ENCODE measurements at places on chromosomes 1 and 21. TPM values are rescaled to one million over a fixed set of nuclear protein-coding genes. Genes with fewer than 3 reads are reported as not detected.

TLCD4 gene
- 2.5 TPM for total RNA-seq

WDR64 gene
- total RNA-seq = not detected

DNA sequence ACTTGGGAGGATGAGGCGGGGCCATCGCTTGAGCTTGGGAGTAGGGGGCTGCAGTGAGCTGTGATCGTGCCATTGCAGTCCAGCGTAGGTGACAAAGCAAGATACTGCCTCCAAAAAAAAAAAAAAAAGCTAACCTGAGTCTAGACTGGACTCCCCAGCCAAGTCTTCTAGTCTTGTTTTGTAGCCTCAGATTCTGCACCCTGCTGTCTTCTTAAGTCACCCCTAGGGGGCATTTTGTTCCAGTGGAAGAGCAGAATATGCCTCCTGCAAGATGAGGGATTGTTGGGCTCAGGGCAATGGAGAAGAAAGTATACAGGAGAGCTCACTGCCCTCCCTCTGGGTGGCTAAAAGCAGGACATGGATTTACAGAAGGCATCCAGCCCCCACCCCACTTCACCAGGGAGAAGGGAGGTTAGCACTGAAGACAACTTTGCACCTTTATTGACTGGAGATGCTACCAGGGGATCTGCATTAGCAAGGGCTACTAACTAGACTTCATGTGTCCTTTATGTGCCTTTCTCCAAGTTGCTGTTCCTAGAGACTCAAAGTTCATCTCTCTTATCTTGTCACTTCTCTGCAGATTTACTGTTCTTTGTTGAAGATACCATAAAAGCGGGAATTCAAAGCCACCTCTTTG is 15.3 kb upstream of the RNF187 start:
- ATAC-seq = peak; percentile 68

- ATAC-seq = peak; percentile 76
These were observed 7.0 kb downstream of the CD53 start for GRCh38 chr1:110879758-110880606.

DNA sequence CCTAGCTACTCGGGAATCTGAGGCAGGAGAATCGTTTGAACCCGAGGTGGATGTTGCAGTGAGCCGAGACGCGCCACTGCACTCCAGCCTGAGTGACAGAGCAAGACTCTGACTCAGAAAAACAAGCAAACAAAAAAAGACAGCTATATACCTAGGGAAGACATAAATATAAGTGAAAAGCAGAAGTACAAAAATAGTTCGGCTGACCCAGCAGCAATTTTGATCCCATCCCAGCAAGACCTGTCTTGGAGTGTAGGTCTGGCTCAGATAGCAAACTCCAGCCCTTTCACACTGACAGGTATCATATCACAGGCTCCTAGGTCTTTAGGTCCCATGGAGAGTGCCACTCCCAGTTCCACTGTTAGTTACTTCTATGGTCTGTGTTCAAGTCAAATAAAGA is 14.6 kb downstream of the MTX1 start:
- no peak for ATAC-seq

- ATAC-seq = no peak
These were observed 13.6 kb downstream of the FAM177B start for GRCh38 chr1:222750651-222751050.

DNA sequence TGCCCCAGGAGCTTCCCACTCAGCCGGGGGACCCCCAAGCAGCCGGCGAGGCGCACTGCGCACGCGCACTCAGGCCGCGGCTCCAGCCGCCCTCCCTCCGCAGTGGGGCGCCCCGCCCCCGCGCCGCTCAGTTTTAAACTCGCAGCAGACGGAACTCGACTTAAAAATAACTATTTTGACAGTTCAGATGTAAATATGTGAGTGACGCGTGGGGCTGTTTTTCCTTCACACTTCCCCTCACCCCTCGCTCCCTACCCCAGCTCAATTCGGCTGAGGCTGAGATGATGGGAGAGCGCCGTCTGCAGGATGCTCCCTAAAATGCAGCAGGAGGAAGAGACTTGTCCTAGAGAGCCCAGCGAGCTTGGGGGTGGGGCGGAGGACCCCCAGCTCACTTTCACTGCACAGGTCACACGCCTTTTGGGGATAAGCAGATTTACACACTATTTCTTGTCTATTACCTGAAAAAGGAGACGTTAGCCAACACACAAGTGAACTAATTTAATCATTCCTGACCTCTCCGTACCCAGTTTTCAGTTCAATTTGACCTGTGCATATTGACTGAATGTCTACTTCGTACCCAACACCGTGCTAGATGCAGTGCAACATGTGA is 8.9 kb upstream of the LEMD1 start:
- ATAC-seq = peak; percentile 62

DNA sequence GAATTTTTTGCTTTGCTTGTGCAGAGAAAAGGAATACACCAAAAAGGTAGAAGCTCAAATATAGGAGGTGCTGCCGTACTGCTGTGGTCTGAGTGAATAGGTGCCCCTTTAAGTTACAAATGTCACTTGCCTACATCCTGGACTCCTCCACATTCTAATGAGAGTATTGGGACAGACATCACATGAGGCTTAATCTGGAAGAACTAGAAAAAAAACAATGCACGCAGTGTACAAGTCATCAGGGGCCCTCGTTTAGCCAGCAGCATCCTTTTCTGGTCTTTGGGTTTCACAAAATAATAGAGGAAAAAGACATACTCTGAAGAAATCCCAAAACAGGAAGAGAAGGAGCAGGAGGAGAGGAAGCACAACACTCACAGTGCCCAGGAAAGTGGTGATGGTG is 89.3 kb downstream of the SLC44A5 start:
- ATAC-seq = peak; percentile 37

DNA sequence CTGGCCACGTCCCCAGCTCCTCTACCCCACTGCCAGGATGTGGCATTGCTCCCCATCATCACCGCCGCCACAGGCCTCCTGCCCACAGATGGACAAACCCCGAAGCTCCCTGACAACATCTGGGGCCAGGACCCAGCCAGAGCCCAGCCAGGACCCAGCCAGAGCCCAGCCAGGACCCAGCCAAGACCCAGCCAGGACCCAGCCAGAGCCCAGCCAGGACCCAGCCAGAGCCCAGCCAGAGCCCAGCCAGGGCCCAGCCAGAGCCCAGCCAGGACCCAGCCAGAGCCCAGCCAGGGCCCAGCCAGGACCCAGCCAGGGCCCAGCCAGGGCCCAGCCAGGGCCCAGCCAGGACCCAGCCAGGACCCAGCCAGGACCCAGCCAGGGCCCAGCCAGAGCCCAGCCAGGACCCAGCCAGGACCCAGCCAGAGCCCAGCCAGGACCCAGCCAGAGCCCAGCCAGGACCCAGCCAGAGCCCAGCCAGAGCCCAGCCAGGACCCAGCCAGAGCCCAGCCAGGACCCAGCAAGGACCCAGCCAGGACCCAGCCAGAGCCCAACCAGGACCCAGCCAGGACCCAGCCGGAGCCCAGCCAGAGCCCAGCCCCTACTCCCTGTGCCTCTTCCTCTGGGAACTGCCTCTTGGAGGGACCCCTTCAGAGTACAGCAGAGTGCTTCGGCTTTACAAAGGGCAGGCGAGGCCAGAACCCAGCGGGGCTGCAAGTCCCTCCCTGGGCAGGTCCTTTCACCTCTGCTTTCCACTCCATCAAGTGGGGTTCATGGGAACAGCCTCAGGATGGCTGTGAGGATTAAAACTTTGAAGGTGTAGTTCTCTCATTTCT is 43.7 kb downstream of the DISP3 start:
- ATAC-seq = no peak

DNA sequence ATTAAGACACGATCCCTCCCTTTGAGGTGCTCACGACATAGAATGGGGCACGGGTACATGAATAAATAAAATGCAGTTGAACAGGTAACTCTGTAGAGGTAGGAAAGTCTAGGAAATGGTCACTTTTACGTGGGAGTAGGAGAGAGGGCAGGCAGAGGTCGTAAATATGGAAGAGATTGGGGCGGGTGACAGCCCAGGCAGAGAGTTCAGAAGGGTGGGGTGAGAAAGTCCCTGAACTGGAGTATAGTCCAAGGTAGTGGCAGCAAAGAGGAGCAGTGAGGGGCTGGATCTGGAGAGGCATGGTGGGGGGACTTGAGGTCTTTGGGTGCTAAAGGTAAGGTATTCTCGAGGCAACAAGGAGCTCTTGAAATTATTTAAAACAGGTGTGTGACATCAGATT is 147.9 kb downstream of the C1orf21 start:
- ATAC-seq = no peak

DNA sequence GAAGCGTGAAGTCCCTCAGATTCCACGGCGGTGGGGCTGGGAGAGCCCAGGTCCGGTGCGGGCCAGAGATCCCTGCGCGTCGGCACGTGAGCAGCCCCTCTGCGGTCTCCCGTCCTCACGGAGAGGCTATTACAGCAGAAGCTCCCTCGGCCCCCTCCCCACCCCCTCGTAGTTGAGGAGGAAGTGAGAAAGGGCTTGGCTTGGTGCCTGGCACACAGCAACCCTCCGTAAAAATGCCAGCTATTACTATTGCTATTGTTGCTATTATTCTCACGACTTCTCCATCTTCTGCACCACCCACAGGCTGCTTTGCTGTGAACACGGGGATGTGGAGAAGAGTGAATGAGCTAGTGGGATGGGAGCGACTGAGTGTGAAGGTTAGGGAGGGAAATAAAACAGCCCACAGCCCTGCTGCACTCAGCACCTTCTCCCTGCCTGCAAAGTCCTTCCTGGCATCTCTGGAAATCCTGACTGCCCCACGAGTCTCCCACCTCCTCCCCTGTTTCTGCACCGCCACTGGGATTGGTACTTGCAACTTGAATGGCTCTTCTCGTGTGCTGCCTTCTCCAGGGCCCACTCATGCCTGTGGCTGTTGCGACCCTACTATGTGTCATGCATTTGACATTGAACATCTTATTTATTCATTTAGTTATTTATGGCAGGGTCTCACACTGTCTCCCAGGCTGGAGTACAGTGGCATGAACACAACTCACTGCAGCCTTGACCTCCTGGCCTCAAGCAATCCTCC is 26.6 kb downstream of the ZBTB18 start:
- ATAC-seq = no peak

Measured in motor neuron (in vitro differentiated cells).